ENCODE measurements at places on chromosomes 6 and 20.

DNA sequence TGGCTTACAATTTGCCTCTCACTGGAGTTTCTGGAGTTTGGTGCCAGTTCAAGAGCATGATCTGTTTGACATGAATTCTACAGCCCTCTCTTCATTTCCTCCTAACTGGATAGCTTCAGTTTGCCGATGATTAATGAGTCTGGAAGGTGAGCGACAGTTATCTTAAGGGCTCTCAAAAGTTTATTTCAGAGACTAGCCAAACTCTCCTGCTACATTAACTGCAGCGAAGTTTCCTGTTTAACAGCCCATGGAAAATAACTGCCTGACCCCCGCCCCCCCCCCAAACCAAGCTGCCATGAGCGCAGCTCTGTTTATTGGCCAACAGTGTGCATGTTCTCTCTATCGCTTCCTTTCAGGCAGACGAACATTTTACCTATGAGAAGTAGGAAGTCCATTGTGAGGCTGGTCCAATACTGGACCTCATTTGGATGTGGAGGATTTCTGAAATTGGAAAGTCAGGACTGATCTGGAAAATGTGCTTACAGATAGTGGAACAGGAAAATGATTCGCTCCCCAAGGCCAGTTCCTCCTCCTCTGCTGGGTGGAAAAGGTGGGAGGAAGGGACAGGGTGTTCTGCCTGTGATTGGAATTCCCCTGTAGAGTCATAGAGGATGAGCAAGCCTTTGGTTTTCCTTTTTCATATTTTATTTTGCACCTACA is 522.2 kb upstream of the JAG1 start:
- no peak for DNase-seq

DNA sequence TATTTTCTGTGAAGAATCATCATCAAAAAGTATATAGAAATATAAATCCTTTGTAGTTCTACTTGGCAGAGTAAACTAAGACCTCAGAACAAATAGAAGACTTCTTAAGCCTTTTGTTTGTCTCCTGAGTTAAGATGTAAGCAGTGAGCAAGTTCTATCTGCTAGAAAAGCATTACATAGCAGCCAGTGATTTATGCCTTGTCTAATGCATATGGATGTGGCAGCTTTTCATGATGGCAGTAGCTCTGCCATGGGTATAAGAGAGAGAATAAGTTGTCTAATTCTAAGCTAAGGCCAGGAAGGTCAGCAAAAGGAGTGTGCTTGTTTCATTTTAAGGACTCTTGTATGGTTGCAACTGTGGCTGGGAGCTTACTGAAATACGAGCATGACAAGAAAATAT is 920.2 kb downstream of the GRIK2 start:
- DNase-seq, result no peak

GRCh38 chr20:14707026-14707680 is 369.7 kb upstream of the FLRT3 start:
- DNase-seq, result no peak

DNA sequence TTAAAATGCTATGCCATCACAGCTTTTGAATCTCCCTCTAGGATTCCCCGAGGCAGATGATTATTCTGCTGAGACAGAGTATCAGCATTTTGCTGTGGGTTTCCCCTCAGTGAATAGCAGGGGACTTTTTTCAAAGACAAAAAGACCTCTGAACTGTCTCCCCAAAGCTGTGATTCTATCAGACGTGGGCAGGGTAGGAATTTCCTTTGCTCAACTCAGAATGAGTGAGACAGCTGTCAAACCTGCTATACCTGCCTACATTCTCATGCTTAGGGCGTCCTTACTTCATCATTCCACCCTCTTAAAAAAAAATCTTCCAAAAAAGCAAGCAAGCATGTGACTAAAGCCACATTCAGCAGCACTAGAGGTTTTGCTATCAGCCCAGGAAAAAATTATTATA is 147.6 kb upstream of the FAM83B start:
- DNase-seq, result no peak

DNA sequence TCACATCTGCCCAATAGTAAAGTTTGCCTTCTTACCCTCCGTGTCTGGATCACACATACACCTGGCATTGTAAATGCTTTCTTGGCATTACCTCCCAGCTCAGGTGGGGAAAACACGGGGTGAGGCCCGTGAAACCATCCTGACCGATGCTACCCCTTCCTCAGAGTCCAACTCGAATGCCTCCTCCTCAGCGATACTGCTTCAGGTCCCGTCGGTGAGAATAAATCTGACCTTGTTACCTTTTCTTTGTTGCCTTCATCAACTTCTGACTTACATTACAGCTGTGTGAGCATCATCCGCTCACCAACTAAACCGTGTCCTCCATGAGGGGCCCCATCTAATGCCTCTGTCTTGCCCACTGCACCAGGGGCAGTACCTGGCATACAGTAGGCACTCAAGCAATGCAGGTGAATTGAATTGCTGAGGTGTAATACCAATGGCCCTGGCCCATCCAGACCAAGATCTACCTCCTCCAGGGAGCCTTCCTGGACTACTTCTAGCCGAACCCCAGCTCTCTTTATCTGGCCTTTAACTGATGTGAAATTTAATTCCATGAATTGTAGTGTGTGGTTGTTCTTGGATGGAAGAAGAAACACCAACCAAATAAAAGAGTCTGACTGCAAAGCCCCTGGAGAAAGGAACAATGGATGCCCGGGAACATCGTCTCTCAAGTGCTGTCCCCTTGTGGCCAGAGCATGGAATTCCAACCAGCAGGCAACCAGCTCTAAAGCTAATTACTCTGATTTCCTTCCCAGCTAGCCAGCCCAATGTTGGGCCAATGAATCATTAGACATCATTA is 141.5 kb downstream of the ANKRD60 start:
- peak; percentile 8 for DNase-seq

DNA sequence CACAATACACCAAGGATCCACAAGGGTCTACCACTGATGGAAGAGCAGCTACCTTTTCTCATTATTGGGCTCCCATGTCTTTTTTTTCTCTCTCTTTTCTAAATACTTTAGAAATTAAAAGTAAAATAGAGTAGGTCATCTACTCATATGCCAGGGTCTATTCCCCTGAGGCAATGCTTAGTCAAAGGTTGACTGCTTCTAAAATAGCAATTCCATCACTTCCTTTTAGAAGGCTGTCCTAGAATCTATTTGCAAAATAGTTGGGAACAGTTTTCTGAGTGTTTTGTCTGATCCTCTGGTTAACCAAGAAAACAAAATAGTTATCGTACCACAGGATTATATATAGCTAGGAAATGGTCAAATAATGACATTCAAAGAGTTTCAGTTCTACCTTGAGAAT is 174.1 kb downstream of the COL21A1 start:
- no peak for DNase-seq

- DNase-seq, result no peak
Observed at GRCh38 chr6:168314948-168315347, 4.6 kb downstream of the DACT2 start.

DNA sequence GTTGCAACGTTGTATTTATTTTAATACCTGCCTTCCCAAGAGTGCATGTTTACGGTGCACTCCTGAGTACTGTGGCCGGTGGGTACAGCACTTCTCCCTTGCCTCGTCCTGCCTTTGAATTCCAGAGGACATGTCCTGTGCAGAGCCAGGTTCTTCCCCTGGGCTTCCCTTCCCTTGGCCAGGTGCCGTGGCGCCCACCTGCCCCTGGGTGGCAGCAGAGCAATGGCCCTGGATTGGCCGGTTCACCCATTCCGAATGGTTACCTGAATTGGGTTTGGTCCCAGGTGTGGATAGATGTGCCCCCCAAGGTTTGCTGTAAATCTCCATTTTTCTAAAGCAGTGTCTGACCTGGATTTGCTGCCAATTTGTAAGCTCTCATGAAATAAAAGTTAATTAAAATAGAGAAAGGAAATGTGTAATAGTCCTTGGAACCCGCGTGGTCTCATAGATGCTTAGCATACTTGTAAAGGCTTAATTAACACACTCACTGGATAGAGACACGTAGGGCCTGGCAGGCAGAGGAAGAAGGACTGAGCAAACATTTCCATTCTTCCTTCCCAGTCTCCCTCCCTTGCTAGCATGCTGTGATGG is 40.6 kb downstream of the DTD1 start:
- no peak for DNase-seq

- no peak for DNase-seq
Observed at GRCh38 chr6:155882527-155883333, 427.1 kb upstream of the NOX3 start.

GRCh38 chr20:25459111-25459830 is 51.8 kb downstream of the GINS1 start:
- DNase-seq, result no peak

DNA sequence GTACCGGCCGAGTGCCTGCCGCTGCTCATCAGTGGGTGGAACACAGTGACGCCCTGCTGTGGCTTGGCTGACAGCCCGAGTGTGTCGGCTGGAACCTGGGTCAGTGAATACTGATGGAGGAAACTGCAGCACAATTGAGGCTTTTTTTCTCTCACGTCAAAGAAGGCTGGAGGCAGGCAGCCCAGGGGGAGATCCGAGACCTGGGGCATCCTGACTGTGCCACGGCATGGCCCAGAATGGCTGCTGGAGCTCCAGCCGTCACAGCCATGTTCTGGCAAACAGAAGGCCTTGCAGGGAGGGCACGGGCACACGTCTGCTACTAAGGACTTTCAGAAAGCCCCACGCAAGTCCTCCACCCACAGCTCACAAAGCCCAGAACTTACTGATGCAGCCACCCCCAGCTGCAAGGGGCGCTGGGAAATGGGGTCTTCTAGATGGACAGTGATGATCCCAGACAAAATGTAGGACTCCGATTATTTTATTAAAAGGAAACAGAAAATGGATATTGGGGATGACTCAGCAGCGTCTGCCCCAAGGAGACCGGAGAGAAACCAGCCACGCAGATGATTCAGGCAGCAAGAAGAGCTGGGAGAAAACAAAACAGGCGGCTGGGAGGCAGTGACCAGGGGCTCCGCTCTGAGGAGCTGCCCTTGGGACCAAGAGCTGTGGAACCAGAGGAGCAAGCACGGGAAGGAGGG is 140.0 kb downstream of the TAF4 start:
- no peak for DNase-seq

- no peak for DNase-seq
Observed at GRCh38 chr6:55379895-55380294, 52.6 kb downstream of the GFRAL start.

DNA sequence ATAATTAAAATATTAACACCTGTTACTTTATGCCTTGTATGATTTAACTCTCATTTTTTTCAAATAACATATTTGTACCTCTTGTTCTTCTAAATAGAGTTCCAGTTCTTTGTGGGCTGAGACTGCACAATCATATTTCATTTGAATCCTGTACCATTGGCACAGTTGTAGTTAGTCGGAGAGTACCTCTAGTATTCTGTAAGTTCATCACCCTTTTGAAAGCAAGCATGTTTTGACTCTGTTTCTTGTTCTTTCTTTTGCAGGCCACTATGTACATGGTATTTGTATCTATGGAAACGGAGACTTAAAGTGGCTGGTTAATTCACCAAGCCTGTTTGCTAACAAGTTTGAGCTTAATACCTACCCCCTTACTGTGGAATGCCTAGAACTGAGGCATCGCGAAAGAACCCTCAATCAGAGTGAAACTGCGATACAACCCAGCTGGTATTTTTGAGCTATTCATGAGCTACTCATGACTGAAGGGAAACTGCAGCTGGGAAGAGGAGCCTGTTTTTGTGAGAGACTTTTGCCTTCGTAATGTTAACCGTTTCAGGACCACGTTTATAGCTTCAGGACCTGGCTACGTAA is 68.2 kb downstream of the C6orf52 start:
- no peak for DNase-seq

GRCh38 chr20:9629831-9630230 is 115.4 kb downstream of the LAMP5 start:
- no peak for DNase-seq

DNA sequence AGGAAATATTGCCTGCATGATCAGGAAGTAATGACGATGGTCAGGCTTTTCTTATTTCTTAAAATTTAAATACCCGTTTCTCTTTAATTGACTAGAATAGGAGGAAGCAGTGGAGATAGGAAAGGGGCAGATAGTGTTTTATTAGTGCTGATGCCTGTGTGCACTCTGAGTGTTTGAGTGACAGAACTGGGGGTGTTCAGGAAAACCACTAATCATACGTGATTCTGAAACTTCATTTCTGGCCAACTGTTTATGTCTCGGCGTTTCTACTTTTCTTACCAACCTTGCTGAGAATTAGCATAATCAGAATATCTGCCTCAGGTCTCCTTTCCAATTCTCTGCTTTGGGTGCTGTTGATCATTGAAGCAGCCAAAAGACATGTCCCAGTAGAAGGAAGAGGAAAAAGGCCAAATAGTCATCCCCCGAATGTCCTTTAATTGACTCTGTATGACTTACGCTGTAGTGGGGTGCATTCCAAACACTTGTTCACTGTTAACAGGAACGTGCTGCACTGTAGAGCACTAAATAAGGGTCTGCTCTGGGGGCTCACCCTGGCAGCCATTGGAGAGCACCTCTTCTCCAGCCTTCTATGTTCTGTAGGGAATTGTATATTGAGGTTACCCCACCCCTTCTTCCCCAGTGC is 152.9 kb downstream of the JARID2 start:
- peak; percentile 52 for DNase-seq

DNA sequence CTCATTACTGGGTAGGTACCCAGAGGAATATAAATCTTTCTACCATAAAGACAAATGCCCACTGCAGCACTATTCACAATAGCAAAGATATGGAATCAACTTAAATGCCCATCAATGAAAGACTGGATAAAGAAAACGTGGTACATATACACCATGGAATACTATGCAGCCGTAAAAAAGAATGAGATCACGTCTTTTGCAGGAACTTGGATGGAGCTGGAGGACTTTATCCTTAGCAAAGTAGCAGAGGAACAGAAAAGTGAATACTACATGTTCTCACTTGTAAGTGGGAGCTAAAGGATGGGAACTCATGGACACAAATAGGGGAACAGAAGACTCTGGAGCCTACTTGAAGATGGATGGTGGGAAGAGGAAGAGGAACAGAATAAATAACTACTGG is 119.7 kb downstream of the EPHA7 start:
- no peak for DNase-seq

DNA sequence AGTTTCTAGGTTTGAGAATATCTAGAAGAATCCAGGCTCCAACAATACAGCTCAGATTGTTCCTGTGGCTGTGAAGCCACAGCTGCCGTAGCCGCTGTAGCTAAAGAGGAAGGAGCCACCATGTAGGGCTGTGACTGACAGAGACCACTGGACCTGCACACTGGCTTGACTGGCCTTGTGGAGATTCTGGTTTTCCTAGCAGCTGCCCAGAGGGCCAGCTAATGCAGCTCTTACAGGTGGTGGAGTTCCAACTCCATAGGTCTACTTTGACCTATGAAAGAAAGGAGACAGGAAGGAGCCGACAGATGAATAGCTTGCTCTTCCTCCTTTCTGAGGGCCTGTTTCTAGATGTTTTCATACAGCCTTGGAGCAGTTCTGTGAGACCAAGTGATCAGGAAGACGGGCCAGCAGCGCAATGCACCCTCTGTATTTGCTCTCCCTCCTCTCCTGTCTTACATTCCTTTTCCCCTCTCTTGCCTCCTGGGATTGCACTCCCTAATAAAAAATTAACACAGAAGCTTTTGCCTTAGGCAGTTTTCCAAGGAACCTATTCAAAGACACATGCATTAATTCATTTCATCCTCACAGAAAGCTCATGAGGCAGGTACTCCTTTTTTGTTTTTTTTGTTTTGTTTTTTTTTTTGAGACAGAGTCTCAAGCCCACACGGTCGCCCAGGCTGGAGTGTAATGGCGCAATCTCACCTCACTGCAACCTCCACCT is 51.8 kb upstream of the MYB start:
- DNase-seq, result peak; percentile 41
